ENCODE measurements at places on chromosomes 12 and 14. TPM values are rescaled to one million over a fixed set of nuclear protein-coding genes. Genes with fewer than 3 reads are reported as not detected.

The STAC3 gene
- 1.8 TPM for polyA plus RNA-seq

The PITPNM2 gene
- polyA plus RNA-seq, result 2.3 TPM

The SHMT2 gene
- polyA plus RNA-seq, result 29.4 TPM

The ANKS1B gene
- 1.2 TPM for polyA plus RNA-seq

The FGF23 gene
- not detected for polyA plus RNA-seq

The ACSM4 gene
- not detected for polyA plus RNA-seq

The SYCP3 gene
- not detected for polyA plus RNA-seq

The KERA gene
- polyA plus RNA-seq, result not detected

The DLGAP5 gene
- polyA plus RNA-seq, result 1.2 TPM

GRCh38 chr12:76544601-76545261 is 14.8 kb downstream of the OSBPL8 start:
- no peak overlapping the region for H3K27ac ChIP-seq
- no peak for DNase-seq
- no peak overlapping the region for H3K4me3 ChIP-seq

GRCh38 chr12:84247931-84248330 is 664.7 kb downstream of the SLC6A15 start:
- H3K27me3 ChIP-seq, result no peaks in the 10 kb centered on the region
- H3K4me1 ChIP-seq, result no peaks in the 10 kb centered on the region
- H3K27ac ChIP-seq, result no peak overlapping the region
- H3K36me3 ChIP-seq, result no peaks in the 10 kb centered on the region

GRCh38 chr14:76293221-76293620 is 82.7 kb upstream of the ESRRB start:
- no peaks in the 10 kb centered on the region for H3K27me3 ChIP-seq
- no peaks in the 10 kb centered on the region for H3K36me3 ChIP-seq
- no peak overlapping the region for H3K4me3 ChIP-seq
- no peaks in the 10 kb centered on the region for H3K4me1 ChIP-seq
- no peak overlapping the region for H3K27ac ChIP-seq
- no peak for DNase-seq

GRCh38 chr14:105420101-105420973 is 710 bp downstream of the MTA1 start:
- no peaks in the 10 kb centered on the region for H3K27me3 ChIP-seq
- H3K36me3 ChIP-seq, result no peaks in the 10 kb centered on the region
- no peak for DNase-seq

DNA sequence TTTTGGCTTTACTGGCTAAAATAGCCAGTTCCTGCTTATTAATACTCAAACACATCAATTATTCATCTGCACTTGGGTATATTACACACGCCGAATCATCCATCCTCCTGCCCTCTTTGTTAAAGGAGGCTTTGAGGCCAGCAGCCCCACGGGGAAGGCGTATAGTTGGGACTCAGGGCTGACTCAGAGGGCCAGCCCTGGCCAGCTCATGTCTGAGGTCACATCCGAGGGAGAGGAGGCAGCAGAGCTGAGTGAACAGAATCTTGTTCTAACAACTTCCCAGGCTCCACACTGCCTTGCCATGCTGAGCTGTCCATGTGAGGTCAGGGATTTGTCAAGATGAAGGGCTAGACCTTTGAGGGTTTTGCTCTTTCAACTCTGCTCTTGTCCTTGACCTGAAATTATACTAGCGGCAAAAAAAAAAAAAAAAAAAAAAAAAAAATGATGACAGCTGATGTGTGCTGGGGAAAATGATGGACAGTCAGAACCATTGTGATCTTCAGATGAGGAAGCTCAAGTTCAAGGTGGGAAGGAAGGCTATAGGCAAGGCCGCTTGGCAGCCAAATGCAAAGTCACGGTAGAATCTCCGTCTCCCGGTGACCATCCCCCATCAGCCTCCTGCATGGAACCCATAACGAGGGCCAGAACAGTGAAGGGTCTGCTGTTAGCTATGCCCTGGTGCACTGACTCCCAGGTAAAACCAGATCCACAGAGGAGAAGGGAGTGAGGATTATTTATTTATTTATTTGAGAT is 12.5 kb upstream of the MARK3 start:
- no peaks in the 10 kb centered on the region for H3K27me3 ChIP-seq
- H3K27ac ChIP-seq, result no peak overlapping the region
- H3K4me3 ChIP-seq, result no peak overlapping the region
- H3K36me3 ChIP-seq, result no peaks in the 10 kb centered on the region
- no peaks in the 10 kb centered on the region for H3K4me1 ChIP-seq

DNA sequence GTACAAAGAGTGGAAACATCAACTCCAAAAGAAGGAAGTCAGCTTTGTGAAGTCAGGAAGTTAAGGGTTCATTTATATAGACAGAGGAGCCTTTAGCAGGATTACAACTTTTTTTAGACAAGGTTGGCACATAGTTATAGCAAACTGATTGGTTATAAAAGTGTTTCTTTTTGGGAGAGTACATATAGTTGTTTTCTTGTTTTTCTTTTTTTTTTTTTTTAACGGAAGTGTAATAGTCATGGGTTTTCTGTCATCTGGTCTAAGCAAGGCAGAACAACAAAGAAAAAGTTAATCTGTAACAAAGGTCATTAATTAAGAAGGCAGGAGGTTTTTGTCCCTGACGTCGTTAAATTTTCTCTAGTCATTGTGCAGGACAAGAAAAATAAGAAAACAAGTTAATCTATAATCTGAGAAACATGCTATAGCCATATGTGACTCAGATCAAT is 13.0 kb upstream of the MFAP5 start:
- no peak overlapping the region for H3K4me3 ChIP-seq
- H3K4me1 ChIP-seq, result no peaks in the 10 kb centered on the region
- no peak for DNase-seq
- H3K27me3 ChIP-seq, result no peaks in the 10 kb centered on the region

DNA sequence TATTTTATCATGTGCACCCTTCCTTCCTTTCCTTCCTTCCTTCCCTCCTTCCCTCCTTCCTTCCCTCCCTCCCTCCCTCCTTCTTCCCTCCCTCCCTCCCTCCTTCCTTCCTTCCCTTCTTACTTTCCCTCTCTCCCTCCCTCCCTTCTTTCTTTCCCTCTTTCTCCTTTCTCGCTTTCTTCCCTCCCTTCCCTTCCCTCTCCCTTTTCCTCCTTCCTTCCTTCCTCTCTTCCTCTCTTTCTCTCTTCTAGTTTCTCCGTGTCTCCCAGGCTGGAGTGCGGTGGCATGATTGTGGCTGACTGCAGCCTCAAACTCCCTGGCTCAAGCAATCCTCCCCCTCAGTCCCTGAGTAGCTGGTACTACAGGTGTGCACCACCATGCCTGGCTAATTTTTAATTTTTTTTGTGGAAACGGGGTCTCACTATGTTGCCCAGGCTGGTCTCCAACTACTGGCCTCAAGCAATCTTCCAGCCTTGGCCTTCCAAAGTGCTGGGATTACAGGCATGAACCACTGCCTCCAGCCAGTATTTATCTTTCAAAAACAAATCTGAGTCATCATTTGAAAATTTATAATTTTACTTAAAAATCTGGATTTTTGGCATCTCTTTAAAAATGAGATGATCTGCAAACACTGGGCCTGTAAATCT is 7.8 kb downstream of the C1RL start:
- no peak overlapping the region for H3K4me3 ChIP-seq
- H3K36me3 ChIP-seq, result peaks cover 20% of the 10 kb centered on the region
- H3K4me1 ChIP-seq, result no peaks in the 10 kb centered on the region
- H3K27me3 ChIP-seq, result no peaks in the 10 kb centered on the region
- DNase-seq, result peak; percentile 49

- peak; percentile 98 for DNase-seq
- H3K27ac ChIP-seq, result peak overlapping the region; percentile 100
- no peaks in the 10 kb centered on the region for H3K36me3 ChIP-seq
Measured at GRCh38 chr12:45727301-45727979, 2.1 kb upstream of the ARID2 start.

- DNase-seq, result no peak
- no peak overlapping the region for H3K27ac ChIP-seq
- H3K4me1 ChIP-seq, result no peaks in the 10 kb centered on the region
- H3K27me3 ChIP-seq, result no peaks in the 10 kb centered on the region
Measured at GRCh38 chr14:33362934-33363333, 424.3 kb downstream of the NPAS3 start.

DNA sequence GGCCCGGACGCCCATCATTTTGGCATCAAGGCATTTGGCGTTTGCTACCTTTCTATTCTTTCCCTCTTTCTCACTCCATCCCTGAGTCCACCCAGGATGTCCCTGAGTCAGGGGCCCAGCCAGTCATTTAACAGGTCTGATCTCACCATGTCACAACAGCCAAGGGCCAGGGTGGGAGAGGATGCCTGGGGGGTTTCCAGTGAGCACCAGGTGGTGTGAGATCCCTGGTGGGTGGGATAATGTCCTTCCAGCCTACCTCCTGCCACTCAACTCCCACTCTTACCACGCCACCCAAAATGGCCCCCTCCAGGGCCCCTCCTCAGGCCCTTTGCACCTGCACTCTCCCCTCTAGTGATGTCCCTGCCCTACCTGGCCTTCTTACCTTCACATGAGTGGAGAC is 310.8 kb downstream of the BCL11B start:
- H3K27me3 ChIP-seq, result no peaks in the 10 kb centered on the region
- H3K27ac ChIP-seq, result no peak overlapping the region
- no peaks in the 10 kb centered on the region for H3K36me3 ChIP-seq
- no peaks in the 10 kb centered on the region for H3K4me1 ChIP-seq

DNA sequence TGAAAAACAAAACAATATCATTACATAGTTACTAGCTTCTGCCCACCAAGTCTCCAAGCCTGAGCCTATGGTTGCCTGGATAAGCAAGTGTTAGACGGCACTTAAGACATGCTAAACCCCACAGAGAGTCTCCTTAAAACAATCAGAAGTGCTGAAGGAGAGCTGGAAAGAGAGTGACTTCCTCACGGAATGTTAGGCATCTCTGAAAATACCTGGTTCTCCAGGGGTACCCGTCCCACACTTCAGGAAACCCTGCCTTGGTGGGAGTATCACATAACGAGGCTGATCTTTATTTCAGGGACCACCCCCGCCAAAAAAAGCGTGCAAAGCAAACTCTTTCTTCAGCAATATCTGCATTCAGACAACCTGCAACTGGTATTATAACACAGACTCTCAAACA is 18.3 kb downstream of the LHX5 start:
- no peak overlapping the region for H3K27ac ChIP-seq
- no peaks in the 10 kb centered on the region for H3K36me3 ChIP-seq
- H3K4me1 ChIP-seq, result no peaks in the 10 kb centered on the region
- H3K27me3 ChIP-seq, result no peaks in the 10 kb centered on the region

- no peak overlapping the region for H3K27ac ChIP-seq
- DNase-seq, result no peak
- H3K4me3 ChIP-seq, result no peak overlapping the region
Measured at GRCh38 chr12:61355105-61355504, 905.1 kb upstream of the USP15 start.

GRCh38 chr12:19850346-19851065 is 411.2 kb downstream of the AEBP2 start:
- DNase-seq, result no peak
- H3K27me3 ChIP-seq, result no peaks in the 10 kb centered on the region
- H3K4me1 ChIP-seq, result peaks cover 22% of the 10 kb centered on the region
- peak overlapping the region; percentile 12 for H3K27ac ChIP-seq

DNA sequence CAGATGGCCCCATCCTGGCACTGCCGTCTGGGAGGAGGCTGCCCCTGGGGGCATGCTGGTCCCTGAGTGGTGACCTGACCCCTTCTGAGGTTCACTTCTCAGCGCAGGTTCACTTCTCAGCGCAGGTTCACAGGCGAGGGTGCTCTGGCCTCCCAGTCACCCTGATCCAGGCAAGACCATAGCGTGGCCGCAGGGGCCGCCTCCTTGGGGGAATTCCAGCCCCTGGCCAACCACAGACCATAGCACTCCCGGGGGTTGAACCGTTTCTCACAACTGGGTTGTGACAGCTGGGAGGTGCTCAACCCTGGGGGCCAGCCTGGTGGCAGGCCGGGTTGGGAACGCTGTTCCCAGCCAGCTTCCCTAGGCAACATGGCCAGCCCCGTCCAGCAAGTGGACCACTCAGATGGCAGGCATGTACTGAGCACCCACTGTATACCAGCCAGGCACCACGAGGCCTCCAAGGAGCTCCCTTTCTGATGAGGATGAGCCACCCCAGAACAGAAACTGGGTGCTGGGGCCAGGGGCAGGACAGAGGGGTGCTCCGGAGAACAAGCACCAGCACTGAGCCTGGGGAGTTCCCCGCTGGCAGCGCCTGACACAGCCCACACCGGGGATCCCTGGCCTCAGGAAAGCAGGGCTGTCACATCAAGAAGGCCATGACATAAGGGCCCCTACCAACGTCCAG is 28.3 kb upstream of the ZFP36L1 start:
- no peak overlapping the region for H3K4me3 ChIP-seq
- H3K36me3 ChIP-seq, result no peaks in the 10 kb centered on the region
- H3K27me3 ChIP-seq, result no peaks in the 10 kb centered on the region
- H3K4me1 ChIP-seq, result peaks cover 48% of the 10 kb centered on the region
